ENCODE measurements at places on chromosomes 3 and 15.
A peak's percentile ranks its signal among the peaks of the same experiment; 100 is the strongest.

DNA sequence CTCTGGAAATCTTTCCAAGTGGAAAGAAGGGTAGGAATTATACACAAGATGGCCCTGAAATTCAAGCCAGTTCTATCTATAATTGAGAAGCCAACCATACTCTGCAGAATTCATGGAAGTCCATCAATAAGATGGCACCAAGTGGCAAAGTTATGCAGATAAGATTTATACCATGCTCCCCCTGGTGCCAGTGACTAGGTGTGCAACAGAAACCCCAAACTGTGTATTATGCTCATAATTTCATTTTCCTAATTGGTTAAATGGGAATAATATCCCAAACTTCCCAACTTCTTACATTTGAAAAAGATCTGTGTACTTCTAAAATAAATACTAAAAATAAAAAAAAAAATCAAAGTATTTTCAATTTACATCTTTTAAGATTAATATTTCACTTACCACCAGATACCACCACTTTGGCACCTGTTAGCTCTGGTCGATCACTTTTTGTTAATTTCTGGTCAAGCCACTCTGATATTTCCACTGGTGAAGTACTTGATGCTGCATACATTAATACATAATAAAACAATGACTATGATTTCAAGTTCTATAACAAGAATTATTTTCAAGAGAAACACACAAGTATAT is 25.9 kb downstream of the ETFA start:
- no peak for DNase-seq

- no peak for DNase-seq
Observed at GRCh38 chr15:43211224-43211735, 9.5 kb downstream of the EPB42 start.

GRCh38 chr3:177807150-177807875 is 610.0 kb upstream of the TBL1XR1 start:
- DNase-seq, result no peak

- DNase-seq, result peak; percentile 23
Observed at GRCh38 chr3:167032267-167032876, 347.7 kb downstream of the ZBBX start.

GRCh38 chr15:42064271-42064670 is 30.1 kb downstream of the PLA2G4D start:
- DNase-seq, result no peak

DNA sequence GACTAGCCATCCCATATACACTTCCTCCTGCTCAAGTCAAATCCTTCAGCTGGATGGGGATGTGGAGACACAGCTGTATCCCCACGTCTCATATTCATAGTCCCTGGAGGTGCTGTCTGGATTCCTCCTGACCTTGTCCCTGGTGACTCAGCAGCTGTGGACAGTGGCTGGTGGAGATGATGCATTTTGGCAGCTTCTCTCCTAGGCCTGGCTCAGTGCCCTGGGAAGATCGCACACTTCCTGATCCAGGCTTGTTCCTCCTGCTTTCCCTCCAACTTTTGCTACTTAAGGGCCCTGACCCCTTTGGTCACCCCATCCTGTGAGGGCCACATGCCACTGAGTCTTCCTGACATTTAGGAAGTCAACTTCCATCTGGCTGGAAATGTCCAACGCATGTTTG is 44.4 kb downstream of the ADAMTSL3 start:
- no peak for DNase-seq

DNA sequence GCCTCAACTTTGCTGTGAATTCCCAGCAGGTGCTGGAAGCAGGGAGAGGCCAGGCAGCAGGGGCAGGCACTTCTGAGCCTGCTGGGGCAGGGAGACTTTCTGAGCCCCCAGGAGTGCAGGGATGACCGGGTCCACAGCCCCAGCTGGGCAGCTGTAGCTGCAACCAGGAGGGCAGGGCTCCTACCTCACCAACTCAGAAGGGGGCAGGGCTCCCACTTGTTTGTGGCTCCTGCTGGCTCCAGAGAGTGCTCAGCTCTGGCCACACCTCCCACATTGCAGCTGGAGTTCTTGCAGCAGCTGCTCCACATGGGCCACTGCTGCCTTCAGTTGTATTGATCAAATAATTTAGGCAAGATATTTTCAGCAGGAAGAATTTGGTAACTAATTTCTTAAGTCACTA is 812.3 kb downstream of the NSUN3 start:
- no peak for DNase-seq

- DNase-seq, result no peak
Observed at GRCh38 chr15:100986158-100986896, 67.2 kb downstream of the LRRK1 start.

- no peak for DNase-seq
Observed at GRCh38 chr3:102224171-102224570, 210.6 kb upstream of the ZPLD1 start.

All from non-pigmented ciliary epithelial cell (primary cell).